ENCODE measurements at places on chromosomes 4 and X. TPM values are rescaled to one million over a fixed set of nuclear protein-coding genes. Genes with fewer than 3 reads are reported as not detected.

DCAF4L1 gene
- 0.26 TPM for total RNA-seq

PIM2 gene
- total RNA-seq: 6.8 TPM

WWC2 gene
- total RNA-seq: 13.4 TPM

ITIH6 gene
- total RNA-seq: not detected

TRPC5OS gene
- not detected for total RNA-seq

ZNF81 gene
- 2.4 TPM for total RNA-seq

APBB2 gene
- total RNA-seq: 45.2 TPM

RADX gene
- total RNA-seq: 1.7 TPM

GPR78 gene
- total RNA-seq: 0.51 TPM

MAGEB17 gene
- not detected for total RNA-seq

FTHL17 gene
- not detected for total RNA-seq

CORIN gene
- total RNA-seq: 0.38 TPM

ART3 gene
- not detected for total RNA-seq

- DNase-seq: no peak
Observed at GRCh38 chrX:115233497-115234455, at the start of gene LRCH2. Gene LRCH2 (minus strand): TSS chrX:115234096. CDS start chrX:115234041, 55 bp downstream.

- no peak for DNase-seq
Observed at GRCh38 chr4:129623233-129623875, 527.4 kb downstream of the C4orf33 start.

GRCh38 chr4:55554453-55555030 lies 7.8 kb upstream of the CLOCK start:
- DNase-seq: peak; percentile 40

GRCh38 chr4:8553991-8554405 lies 26.2 kb upstream of the GPR78 start:
- no peak for DNase-seq

GRCh38 chrX:40331762-40332161 lies 234.0 kb upstream of the BCOR start:
- DNase-seq: no peak

GRCh38 chrX:17527922-17528321 lies 152.9 kb downstream of the NHS start:
- DNase-seq: no peak

DNA sequence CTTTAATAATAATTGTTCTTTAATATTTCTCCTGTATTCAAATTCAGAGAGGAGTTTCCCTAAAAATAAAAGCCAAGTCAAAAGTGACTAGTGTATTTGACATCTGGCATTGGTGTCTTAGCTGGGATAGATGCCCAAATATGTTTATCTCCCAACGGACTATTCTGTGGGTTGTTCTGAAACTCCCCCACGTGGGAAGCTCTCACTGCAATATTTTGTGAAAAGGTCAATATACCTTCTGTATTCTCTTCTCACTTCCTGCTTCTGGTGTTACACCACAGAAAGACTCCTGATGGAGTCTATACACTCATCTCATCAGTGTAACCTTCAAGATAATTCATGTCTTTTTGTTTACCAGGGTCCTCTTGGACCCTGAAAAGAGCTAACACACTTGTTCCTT lies 2052.8 kb upstream of the TENM3 start:
- DNase-seq: no peak

DNA sequence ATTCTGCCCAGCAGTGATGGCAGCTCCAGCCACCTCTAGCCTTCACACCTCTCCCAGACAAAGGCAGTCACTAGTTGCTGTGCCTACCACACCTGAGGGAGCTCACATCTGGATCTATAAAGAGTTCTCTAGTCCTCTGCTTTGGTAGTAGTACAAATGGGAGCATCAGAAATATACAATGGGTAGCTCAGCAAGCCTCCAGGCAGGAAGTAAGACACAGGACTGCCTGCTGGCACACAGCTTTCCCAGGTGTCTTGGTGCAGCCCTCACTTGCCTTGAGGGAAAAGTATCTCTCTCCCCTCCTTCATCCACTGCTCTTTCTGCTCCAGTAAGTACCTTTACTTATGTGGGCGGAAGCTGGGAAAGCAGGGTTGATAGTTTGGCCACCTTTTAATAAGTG lies 212.9 kb upstream of the SLC7A11 start:
- no peak for DNase-seq

DNA sequence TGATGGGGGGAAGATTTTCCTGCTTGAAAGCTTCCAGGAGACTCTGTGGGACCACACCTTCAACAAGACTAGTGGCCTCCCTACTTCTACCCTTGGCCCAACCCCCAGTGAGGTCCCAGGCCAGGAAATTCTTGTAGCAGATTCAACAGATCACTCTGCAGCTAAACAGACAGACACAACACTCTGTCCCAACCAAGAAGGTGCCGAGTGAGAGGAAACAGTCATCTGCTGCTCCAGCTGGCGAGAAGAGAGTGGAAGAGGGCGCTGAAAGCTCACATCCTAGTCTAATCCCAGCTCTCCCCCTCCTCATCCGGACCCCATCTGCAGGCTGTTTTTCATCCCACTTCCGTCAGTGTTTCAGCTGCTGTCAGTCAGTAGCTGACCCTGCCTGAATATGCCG lies 63.4 kb downstream of the CHRDL1 start:
- no peak for DNase-seq

- DNase-seq: peak; percentile 12
Observed at GRCh38 chrX:106619797-106620196, 8.0 kb downstream of the RADX start.

DNA sequence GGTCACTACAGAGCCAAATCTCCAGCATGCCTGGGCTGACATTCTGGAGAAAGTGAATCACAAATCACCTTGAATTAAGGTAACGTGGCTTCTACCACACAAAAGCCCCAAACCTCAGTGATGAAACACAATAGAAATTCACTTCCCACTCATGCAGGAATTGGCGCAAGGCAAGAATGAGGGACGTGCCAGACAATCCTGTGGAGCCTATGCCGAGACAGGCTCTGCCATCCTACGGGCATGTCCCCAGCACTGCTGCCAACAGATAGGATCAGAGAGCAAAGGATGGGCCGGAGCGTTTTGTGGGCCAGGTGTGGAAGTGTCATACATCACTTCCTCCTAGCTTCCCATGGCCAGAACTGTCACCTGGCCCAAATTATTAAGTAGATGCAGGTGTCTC lies 118.0 kb downstream of the IRF2 start:
- peak; percentile 42 for DNase-seq

- no peak for DNase-seq
Observed at GRCh38 chr4:152278172-152278504, 257.8 kb downstream of the FBXW7 start.

DNA sequence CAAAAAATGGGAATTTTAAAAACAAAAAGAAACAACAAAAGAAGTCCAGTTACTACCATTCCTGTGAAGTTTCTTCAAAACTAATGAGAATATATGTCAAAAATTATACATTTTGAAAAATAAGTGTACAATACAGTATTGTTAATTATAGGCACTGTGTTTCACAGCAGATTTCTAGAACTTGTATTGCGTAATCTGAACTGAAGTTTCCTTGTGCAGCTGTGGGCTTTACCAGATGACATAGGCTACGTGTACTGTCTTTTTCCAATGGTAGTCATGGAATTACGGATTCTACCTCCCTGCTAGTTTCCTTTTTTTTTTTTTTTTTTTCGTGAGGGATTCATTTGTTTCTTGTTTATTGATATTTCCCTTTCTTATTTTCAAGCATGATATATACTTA lies 113.8 kb upstream of the GABRA2 start:
- DNase-seq: no peak

- peak; percentile 13 for DNase-seq
Observed at GRCh38 chrX:95290455-95290854, 1394.2 kb upstream of the DIAPH2 start.

DNA sequence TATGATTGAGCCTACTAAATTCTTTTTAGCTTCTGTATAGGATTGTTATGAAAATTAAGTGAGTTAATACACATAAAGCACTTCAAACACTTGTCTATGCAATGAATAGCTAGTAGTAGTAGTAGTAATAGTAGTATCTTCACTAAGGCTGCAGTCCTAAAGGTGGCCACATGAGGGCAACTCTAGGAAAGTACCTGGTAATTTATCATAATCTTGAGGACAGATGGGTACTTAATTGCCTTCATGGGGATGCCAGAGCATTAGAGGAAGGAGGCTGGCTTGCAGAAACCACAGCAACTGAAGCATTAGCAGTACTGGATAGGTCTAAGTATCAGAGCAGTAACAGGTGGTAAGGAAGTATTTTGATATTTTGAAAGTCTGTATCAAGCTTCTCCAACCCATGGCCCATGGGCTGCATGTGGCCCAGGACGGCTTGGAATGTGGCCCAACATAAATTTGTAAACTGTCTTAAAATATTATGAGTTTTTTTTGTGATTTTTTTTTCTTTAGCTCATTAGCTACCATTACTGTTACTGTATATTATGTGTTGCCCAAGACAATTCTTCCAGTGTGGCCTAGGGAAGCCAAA lies 17.3 kb downstream of the NIPAL1 start:
- DNase-seq: peak; percentile 35

DNA sequence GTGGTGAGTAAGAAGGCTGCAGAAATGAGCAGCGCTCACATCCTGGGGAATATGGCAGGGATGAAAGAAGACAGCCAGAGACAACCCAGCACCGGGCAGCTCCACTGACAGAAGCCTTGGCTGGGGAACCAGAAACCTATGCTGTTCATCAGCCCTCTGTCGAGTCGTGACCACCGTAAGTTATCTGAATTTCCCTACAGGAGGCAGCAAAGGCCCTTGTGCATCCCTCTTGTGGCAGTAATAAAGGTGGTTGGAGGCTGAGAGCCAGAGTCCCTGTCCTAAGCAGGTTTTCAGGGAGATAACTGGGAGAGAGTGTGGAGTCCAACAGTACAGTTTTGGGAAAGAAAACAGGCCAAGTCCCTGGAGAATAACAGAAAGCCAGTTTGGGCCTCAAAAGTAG lies 194.0 kb upstream of the BOD1L1 start:
- DNase-seq: no peak

- DNase-seq: no peak
Observed at GRCh38 chr4:14816623-14817261, 185.5 kb upstream of the CPEB2 start.

DNA sequence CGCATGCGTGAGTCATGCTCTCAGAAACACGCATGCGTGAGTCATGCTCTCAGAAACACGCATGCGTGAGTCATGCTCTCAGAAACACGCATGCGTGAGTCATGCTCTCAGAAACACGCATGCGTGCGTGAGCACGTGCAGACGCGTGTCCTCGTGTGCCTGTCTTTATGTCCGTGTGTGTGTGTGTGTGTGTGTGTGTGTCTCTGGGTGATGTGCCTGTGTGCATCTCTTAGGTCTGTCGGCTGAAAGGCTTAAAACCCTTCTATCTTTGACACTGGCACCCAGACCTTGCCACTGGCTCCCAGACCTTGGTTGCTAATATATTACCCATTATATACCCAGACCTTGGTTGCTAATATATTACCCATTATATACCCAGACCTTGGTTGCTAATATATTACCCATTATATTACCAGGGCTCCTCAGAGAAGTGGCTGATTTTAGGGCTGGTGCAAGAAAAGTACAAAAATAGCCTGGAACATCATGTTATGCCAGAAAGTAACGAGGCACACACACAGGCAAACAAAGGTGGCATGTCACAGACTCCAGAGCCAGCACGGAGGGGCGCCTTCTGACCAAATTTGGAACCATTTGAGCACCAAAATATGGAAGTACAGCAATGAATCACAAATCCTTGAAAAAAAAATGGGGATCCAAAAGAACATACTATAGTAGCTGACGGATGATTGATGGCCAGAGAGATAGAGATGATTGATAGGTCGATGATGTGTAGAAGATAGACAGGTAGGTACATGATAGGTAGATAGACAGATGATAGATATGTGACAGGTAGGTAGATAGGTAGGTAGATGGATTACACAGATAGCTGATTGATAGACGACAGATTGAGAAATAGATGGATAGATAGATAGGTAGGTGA lies 19.2 kb upstream of the ADRA2C start:
- no peak for DNase-seq
